Activated naive CD8-positive, alpha-beta T cell treated with anti-CD3 and anti-CD28 coated beads for 36 hours (primary cell): ENCODE measurements at places on chromosomes 5 and 9. TPM values are rescaled to one million over a fixed set of nuclear protein-coding genes. Genes with fewer than 3 reads are reported as not detected.

Gene OR1J2
- not detected for total RNA-seq

DNA sequence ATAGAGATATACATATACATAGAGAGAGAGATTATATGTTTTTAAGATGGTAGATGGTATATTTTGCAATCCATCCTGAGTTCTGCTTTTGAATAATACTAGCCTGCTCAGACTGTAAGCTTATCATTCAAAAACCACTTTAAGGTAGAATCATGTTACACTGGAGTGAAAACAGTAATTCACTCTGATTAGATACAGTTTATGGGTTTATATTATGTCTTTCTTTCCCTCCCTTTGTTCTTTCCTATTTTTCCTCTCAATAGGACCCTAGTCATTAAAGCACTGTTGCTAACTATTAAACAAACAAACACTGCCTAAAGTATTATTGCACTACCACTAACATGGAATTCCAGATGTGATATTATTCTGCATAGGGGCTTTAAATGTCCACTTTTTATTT is 202.0 kb downstream of the ADAMTSL1 start:
- DNase-seq: no peak

Gene ARHGEF37
- total RNA-seq: 1.4 TPM

DNA sequence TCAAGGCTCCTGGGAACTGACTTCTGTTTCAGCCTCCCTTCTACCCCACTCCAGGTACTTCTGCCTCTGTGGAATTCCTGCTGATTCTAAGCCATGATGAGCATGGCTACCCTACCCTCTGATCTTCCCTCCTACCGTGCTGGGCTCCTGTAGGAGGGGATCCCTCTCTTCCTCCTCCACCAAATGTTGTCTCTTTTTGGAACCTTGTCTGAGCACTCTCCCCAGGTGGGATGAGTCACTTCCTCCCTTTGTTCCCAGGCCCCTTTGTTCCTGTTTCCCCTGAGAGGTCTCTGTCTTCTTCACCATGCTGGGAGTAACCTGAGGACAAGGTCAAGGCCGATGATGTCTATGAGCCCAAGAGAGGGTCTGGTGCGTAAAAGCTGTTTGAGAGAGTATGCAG is 213.2 kb downstream of the GABBR2 start:
- no peak for DNase-seq

Gene IFNA13
- not detected for total RNA-seq

GRCh38 chr5:10977011-10977410 is 216.0 kb upstream of the DAP start:
- no peak for DNase-seq

Gene ANKRD18A
- 2.6 TPM for total RNA-seq

DNA sequence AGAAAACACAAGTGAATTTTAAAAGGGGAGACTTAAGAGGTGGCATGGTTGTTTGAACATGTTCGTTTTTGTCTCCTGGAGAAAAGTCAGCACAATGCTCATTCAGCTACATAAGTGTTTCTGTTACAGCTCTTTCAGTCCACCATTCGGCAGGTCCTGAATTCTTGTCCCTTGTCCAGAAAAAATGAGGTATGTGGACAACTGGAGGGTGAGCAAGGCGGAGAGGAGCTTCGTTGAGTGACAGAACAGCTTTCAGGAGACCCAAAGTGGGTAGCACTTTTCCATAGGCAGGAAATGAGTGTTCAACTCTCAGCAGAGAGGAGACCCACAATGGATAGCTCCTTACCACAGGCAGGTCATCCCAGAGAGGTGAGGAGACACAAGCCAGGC is 4.9 kb downstream of the PDCD1LG2 start:
- DNase-seq: no peak
